Activated T-helper 1 cell treated with anti-CD3 and anti-CD28 coated beads, Interleukin-2, amount 50 U/mL, for 16 hours (primary cell): ENCODE measurements at places on chromosomes 16 and 17.

GRCh38 chr17:73452009-73452408 lies 140.2 kb upstream of the CDC42EP4 start:
- no peak for DNase-seq

DNA sequence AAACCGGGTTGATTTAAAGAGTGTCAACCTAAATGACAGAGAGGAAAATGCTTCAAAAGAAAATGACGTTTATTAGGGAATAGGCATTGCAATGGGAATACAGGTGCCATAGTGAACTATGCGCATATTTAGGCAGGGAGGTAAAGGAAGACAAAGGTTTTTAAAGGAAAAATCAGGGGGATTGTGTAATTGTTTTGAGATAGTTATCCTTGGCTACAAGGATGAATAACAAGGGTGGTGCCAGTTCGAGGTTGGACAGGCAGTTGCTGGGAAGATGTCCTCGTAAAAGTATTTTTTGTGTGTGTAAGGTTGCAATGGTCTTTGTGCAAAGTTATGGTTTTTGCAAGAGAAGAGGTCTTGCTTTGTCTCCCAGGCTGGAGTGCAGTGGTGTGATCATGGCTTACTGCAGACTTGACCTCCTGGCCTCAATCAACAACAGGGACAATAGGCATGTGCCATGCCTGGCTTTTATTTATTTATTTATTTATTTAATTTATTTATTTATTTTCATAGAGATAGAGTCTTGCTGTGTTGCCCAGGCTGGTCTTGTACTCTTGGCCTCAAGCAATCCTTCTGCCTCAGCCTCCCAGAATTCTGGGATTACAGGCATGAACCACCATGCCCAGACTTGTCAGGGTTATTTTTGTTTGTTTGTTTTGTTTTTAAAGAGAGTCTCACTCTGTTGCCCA lies 63.1 kb downstream of the CACNG3 start:
- no peak for DNase-seq

DNA sequence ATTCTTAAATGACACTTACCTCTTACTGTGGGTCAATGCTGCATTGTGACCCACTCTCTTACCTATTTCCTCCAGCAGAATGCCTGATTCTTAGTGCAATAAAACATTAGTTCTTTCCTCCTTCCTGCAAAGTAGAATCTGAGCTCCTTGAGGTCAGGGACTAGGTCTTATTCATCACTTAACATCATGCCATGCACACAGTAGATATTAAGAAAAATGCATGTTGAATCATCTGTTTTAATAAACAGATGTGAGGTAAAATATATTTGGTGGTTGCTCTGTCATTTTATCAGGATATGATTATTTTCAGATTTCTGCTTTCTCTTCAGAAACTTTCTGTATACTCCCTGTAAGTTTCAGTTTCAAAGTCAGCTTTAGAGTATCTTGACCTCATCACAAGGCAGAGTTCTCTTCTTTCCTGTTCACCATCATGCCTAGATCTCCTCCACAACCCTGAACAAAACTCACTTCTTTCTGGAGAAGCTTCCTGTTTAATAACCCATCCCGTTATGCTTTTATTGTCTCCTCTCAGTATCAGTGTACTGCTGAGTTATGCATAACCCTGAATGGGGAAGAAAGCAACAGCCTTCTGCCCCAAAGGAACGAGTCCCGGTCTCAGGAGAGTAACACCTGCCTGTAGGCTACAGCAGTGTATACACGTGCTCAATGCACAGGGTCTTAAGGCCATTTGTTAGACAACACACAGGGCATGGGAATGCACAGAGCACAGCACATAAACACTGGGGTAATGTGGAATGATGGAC lies 30.3 kb upstream of the SUPT4H1 start:
- no peak for DNase-seq

GRCh38 chr17:76241204-76241538 lies 878 bp upstream of the RNF157 start:
- DNase-seq, result no peak

DNA sequence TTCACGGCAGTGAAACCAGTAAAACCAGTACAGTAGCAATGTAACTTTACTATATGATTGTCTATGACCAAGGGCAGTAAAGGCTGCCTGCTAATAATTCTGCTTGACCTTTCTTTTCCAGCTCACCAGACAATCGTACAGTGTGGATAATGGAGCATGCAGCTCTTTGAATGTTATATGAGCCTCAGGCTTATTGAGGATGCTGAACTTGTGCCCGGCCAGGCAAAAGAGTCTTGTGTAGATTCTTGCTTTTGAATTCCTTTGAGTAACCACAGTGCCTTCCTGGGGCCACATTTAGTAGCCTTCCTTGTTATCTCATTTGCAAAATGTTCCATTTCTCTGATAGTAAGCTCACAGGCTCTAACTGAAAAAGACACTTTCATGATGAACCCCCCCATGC lies 131.8 kb downstream of the CDH11 start:
- no peak for DNase-seq

DNA sequence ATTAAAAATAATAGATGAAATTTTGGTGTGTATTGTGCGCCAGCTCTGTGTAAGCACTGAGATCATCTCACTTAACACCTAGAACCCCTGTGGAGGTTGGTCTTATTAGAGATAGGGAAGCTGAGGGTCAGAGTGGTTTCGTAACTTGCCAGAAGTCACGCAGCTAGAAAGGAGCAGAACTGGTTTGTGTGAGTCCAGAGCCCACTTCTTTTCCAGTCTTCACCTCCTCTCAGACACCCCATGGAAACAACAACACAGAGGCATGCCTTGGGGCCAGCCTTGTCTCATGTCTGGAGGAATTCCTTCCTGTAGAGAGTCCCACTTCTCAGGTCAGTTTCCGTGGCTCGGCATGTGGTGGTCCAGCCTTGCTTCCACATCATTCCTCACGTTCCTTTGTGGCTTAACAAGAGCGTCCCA lies 16.5 kb downstream of the YPEL2 start:
- DNase-seq, result no peak
